ENCODE measurements at places on chromosomes 2 and 18.

DNA sequence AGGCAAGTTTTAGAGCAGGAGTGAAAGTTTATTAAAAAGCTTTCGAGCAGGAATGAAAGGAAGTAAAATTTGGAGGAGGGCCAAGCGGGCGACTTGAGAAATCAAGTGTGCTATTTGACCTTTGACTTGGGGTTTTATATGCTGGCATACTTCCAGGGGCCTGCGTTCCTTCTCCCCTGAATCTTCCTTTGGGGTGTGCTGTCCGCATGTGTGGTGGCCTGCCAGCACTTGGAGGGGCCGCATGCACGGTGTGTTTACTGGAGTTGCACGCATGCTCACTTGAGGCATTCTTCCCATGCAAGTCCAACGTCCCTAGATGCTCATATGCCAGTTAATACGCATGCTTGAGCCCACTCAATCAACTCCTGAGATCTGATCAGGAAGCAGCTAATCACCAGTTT, 78.3 kb upstream of the MAP4K4 start:
- DNase-seq: no peak

DNA sequence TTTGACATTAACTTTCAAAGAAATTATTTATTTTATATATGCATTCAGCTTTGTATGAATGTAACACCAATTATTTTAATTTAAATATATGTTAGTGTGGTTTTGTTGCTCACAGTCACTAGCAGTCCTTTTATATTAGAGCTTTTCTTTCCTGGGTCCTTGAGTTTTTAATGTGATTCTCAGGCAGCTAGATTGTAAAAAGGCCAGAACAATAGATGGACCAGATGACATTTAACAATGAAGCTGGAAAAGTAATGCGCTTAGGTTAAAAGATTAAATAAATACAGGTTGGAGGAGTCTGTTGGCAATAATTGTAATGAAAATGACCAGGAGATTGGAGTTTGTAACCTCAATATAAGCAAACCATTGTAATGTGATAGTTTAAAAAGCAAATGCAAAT, 171.1 kb downstream of the FTCDNL1 start:
- DNase-seq: no peak

DNA sequence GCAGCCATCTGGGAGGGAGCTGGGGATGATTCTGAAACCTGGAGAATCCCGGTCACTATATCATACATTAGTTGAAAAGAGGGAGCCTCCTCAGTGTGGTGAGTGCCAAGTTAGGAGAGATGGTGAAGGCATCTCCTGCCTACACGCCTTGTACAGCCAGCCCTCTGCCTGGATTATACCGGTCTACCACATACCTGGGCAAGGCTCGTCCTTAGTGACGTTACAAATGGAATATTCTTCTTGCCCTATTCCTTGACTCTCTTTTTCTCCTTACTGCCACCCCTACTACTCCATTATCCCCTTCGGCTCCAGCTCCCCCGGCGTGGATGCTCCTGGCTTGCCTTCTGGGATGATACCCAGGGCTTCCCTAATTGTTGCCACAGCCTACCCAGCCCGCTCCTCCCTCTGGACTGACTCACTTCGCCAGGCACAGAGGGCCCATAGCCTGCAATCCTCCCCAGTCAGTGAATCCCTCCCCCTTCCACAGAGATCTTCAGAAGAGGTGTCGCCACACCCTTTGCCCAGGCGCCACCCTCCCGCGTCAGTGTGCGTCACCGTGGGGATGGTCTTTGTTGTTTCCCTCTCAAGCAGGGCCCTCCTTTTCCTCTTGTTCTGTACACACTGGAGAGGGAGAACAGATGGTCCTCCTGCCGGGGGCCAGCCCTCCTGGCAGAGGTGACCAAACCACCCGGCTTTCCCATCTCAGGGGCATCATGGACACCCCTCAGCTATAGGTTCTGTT, 115.2 kb upstream of the EPAS1 start:
- DNase-seq: no peak

DNA sequence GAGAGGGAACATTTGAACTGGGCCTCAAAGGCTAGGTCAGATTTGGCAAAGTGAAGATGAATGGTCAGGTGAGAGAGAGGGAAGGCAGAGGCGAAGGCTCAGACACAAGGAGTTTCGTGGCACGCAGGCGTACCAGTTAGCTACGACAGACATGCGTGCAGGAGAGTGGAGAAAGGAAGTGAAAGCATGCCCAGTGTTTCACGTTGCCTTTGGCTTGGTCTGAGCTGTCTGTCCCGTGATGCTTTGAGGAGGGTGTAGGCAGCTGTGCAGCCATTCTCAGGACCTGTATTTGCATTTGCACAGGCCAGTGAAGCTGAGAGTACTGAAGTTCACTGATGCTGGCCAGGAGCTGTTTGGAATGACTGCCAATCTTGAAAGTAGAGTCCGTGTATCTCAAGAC, 69.5 kb downstream of the HNRNPLL start:
- no peak for DNase-seq

GRCh38 chr2:241560883-241561474, 2.4 kb downstream of the BOK start:
- DNase-seq: peak; percentile 56

- DNase-seq: no peak
These were observed 5.8 kb upstream of the D2HGDH start for GRCh38 chr2:241728627-241729026.

DNA sequence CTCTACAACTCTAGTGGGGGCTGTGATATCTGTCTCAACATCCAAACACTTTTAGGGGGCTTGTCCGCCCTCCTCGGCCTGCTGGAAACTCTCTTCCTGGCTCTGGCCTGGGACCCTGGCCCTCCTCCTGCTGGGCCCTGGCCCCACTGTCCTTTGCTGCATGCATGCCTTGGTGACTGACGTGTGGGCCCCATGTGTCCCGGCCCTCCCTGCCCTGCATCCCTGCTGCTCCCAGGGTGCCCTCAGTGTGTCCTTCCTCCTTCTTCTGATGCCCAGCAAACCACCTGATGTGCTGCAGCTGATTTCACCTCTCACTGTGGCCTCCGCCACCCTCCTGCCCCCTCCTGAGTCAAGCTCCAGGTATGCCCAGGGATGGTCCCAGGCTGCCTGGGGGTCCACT, 101.7 kb downstream of the SEPTIN10 start:
- DNase-seq: no peak

- DNase-seq: peak; percentile 60
These were observed 971 bp upstream of the FBXO41 start for GRCh38 chr2:73285159-73285739.

GRCh38 chr2:38214209-38214717, 138.3 kb upstream of the CYP1B1 start:
- no peak for DNase-seq

- no peak for DNase-seq
These were observed 54.2 kb upstream of the POMC start for GRCh38 chr2:25222477-25223121.

- no peak for DNase-seq
These were observed 1027.9 kb upstream of the FAM98A start for GRCh38 chr2:34627003-34627402.

DNA sequence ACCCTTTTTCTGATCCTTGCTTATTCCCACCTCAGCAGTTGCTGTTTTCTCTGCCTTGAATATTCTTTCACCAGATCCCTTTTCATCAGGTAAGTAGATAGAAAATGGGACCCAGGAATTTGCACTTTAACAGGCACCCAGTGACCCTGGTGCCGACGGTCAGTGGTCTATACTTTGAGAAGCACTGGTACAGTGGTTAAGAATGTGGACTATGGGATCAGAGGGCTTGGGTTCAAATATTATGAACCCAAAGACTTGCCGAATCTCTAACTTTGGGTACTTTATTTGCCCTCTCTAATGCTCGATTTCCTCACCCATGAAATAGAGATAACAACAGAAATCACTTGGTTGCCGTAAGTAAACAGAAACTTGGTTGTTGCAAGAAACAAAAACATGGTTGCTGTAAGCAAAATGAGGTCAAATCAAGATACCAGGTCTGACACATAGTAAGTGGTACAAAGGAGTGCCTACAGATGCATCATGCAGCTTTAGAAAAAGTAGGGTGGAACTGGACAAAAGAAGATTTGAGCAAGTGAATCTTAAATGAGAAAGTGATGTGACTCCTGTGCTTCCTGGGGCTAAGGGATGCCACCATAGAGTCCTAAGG, 69.5 kb upstream of the GLS start:
- DNase-seq: no peak

DNA sequence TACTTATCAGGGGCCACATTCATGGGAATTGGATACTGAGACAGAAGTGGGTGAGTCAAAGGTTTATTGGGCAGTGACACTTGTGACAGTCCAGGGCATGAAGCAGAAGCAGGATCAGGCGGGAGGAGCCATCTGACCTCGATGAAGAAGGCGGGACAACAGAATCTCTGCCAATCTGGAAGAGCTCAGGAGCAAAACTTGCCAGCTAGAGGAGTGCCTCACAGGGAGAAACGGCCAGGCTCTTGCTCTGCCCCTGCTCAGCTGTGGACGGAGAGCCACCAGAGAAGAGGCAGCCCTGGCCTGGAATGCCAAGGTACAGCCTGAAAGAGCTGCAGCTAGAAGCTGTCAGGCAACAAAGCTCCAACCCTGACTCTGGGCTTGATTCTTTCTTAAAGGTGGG, 16.9 kb downstream of the DAW1 start:
- no peak for DNase-seq

DNA sequence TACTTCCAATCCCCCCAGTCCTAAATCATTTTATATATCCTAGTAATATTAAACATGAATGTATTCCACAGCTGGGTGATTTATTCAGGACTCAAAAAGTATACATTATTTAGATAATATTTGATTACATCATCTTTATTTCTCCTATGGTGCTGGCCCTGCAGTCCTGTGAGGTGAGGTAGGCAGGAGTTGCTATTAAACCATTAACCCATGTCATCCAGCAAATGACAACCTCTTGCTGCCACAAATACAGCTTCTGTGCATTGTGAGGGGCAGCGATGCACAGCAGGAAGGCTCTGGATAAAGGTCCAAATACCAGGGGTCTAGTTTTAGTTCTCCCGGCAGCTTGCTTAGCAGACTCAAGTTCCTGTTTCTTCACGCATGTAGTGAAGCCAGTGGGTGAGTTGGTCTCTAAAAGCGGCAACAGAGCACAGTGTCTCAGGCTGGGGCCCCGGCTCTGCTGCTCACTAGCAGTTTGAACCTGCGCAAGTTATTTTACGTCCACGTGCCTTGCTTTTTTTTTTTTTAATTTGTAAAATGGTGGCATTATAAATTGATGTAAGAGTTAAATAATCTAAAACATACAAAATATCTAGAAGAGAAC, 36.1 kb downstream of the INSIG2 start:
- DNase-seq: no peak

DNA sequence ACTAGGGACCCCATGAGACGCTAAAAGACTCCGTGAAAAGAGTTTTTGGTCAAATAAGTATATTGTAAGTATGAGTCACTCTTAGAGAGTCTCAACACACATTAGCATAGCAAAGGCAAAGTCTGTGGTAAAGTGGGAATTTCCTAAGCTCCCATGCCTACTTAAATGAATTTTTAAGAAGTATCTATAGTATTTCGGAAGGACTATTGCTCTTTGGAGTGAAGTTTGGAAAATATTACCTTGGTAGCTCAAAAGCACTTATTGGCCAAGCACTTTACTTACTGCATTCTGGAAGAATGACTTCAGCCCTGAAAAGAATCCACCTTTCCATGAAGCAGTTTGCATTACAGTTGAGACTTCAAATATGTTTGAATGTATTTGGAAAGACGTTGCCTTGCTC, 57.1 kb downstream of the CAVIN2 start:
- no peak for DNase-seq

GRCh38 chr2:138760676-138761075, 19.5 kb downstream of the NXPH2 start:
- DNase-seq: no peak

- DNase-seq: no peak
These were observed 5.9 kb upstream of the SPRED2 start for GRCh38 chr2:65438137-65438899.

DNA sequence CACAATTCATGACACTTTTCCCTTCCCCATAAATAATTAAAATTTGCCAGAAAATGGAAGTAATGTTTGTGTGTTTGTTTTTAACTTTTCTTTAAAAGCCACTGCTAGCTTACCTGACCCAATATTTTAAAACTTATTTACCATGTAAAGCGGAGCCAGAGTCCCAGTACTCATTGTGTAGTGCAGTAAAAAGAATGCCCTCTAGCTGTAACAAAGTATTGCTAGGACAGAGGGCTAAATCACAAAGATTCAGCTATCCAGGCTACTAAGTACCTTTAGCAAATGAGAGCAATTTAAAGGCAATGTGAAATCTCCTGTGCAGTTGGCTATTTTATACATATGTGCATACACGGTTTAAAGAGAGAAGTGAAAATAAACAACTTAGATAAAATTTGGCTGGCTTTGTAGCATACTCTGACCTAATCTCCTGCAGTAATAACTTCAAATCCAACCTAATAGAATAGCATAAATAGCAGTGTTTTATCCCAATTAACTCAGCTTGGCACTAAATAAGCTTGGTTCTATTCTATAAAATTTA, 997.4 kb upstream of the PIK3C3 start:
- DNase-seq: no peak

DNA sequence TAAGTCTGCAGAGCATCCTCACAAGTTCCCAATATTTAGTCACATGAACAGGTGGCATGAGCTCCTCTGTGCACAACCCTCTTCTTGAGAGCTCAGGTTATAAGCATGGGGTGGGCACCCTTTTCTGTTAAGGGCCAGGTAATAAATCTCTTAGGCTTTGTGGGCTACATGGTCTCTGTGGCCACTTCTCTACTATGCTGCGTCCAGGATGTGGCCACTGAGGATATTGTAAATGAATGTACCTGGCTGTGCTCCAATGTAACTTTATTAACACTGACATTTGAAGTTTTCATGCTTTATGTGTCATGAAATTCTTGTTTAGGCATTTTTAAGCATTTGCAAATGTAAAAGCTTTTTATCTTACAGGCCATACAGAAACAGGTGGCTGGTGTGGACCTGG, 116.8 kb upstream of the ST6GAL2 start:
- no peak for DNase-seq

GRCh38 chr2:11129598-11130449, 25.4 kb upstream of the SLC66A3 start:
- DNase-seq: no peak

GRCh38 chr2:222176890-222177289, 121.9 kb downstream of the PAX3 start:
- DNase-seq: no peak

- no peak for DNase-seq
These were observed 477.5 kb downstream of the DPP10 start for GRCh38 chr2:114919985-114920384.

DNA sequence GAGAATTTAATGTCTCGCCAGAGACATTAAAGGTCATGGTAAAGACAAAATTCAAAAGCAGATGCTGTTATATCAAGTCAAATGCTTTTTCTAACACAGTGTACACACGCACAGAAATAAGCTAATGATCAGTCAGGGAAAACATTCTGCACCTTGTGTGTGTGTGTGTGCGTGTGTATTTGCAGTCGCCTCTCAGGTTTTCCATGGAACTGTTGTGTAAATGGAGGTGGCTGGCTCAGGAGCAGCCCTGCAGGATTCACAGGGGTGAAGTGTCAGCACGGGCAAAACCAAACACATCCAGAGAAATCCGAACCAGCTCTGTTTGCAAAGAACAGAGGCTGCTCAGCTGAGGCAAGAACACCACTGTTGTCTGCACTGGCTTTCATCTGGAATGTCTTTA, 76.2 kb upstream of the YWHAQ start:
- DNase-seq: no peak

Measured in cerebellum (tissue), 4 donors.